ENCODE measurements at places on chromosomes 7 and 10.

DNA sequence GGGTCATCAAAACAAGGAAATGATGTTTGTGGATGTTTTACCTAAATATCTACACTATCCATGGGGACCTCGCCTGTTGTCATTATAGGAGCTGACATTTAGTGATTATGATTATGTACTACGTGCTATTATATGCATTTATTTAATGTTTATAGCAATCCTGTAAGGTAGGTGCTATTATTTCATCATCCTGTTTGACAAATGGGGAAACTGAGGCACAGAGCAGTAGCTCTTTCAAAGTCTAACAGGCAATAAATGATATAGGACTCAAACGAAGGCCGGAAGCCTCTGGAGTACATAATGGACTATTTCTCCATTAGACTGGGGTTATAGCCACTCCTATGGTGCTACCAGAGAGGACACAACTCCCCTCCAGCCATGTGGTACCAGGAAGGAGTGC lies 60.6 kb upstream of the KDM7A start:
- no peak for DNase-seq

- no peak for DNase-seq
Observed at GRCh38 chr7:92606985-92607384, 16.8 kb upstream of the FAM133B start.

DNA sequence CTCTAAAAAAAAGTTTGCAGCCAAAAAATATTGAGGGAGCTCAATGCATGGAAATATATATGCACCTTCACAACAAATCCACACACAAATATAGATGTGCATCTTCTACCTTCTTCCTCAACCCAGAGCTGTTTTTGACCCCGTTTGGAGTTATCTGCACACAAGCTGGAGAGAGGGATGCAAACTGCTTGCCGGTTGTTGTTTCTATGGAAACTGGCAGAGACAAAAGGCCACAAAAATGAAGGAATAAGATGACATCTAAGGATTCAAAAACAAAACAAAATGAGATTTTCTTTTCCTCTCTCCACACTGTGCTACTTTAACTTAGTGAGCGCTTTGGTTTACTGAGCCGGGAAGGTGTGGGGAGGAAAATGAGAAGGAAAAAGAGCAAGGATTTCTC lies 210.2 kb upstream of the AGK start:
- DNase-seq: no peak

DNA sequence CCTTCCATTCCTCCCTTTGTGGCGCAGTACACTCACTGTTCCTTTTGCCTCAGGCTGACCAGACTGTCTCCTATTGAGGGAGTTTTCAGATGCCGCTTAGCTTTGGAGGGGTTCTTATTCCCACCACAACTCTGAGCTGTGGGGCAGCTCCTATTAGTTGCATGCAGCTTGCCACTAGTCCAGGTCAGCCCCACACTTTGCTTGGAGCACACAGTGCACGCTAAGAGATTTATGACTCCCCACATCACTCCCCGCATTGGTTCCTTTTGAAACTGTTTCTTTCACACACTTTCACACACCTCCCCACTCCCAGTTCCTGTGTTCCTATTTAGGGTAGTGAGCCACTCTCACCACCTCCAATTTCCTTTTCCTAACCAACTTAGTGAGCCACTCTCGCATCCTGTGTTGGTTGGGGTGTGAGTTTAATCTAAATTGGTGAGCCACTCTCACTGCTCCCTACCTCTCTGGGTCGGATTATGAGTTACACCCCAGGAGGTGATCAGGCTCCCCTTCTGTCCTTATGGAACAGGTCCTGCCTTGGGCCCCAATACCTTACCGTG lies 10.4 kb upstream of the ZNF485 start:
- no peak for DNase-seq

- no peak for DNase-seq
Observed at GRCh38 chr7:98133621-98134303, 27.1 kb downstream of the LMTK2 start.

DNA sequence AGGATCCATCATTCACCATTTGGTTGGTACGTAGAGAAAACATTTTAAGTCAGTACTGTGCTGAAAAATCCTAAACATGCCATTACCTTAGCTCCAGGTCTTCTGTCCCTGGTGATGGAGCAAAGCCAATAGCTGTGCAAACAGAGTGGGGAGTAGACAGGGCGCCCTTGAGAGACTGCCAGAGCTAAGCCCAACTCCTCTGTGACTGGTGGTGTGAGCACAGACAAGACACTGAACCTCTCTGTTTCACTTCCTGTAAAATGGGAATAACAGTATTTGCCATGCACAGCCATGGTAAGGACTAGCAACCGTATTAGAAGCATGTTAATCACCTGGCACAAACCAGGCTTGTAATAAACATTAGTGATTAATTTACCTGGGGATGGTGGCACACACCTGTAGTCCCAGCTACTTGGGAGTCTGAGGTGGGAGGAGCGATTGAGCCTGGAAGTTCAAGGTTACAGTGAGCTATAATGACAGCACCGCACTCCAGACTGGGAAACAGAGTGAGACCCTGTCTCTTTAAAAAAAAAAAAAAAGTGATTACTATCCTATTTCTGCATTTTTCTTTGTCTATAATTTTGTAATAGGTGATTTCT lies 28.7 kb downstream of the LYZL1 start:
- DNase-seq: no peak

- DNase-seq: no peak
Observed at GRCh38 chr7:92634205-92634604, 44.0 kb upstream of the FAM133B start.

DNA sequence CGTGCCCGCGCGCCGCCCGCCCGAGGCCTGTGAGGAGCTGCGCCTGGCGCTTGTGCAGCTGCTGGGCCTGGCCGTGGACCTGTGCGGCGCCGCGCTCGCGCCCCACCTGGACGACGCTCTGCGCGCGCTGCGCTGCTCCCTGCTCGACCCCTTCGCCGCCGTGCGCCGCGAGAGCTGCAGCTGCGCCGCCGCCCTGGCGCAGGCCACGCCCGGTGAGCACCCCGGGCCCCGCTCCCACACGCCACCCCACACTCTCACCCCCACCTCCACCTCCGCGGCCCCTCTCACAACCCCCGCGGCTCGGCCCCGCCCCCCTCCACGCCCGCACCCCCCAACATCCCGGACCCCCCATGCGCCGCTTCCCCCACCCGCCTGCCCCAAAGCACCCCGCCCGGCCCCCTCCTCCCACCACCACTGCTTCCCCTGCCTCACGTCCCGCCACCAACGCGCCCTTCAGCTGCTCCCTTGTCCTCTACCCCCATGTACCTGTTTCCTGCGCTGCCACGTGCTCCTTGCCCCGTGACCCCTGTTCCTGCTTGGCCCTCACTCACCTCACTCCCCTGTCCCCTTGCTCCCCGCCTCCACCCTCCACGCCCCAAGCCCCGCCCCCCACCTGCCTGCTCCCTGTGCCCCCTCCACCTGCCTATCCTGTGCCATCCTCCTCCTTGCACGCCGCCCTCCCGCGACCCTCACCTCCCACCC lies at the start of gene PRKAR1B:
PRKAR1B (minus strand) TSS at position 178 of the 702 bp plus-strand sequence. CDS start 15,776 bp downstream, outside the sequence.
- peak; percentile 48 for DNase-seq

DNA sequence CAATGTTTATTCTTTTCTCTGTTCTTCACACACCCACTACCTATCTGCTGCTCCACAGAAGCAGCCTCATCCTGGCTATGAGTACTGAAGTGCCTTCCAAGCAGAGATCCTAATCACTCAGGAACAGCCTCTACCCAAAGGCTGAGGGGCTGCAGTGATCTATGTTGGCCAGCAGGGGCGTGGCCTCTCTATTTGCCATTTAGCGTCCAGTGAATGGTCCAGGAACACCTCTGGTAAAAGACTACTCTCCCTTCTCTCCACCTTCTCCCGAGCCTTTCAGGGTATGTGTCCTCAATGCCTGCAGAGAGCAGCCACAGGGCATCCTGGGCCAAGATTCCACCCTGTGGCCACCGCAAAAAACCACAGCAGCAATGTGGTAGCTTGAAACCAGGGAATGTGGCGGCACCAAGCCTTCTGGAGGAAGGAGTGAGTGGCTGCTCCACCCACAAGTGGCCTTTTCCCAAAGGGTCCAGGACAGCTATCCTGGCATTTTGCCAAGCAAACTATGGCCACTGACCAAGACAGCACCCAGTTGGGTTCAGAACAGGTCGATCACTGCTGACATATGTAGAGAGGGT lies 70.9 kb downstream of the SYPL1 start:
- no peak for DNase-seq

DNA sequence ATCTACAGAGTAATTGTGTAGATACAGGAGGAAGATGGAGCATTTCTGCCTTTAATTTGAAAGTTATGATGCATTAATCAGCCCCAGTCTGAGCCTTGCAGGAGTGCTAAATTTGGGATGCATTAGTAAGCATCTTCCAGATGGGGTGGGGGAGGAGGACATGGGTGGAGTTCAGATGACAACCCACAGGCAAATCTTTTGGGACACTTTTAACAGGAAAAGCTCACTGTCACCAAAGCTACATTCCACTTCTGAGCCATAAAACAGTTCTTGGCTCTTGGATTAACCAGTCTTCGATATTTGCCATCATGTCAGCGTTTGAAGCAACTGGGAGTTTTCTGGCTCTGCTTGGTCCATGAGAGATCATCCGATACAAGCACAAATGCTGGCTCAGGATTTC lies 121.1 kb downstream of the CXCL12 start:
- no peak for DNase-seq

- no peak for DNase-seq
Observed at GRCh38 chr7:2687338-2687869, 598 bp upstream of the AMZ1 start.

DNA sequence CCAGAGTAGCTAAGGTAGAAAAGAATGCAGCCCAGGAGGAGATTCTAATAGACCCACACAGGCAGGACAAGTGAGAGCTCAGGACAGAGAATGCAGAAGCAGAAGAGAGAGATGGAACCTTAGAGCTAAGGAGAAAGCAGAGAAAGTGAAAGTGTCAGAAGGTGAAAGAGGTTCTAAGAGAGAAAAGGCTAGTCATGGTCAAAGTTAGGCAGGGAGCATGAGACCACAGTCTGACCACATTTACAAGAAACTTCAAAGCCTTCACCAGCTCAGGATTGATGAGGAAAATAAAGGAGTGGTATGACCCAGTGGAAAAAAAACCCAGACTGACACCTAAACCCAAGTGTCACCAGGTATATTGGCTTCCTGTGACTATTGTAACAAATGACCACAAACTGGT lies 131.8 kb upstream of the WDR11 start:
- no peak for DNase-seq

GRCh38 chr7:82204694-82205093 lies 238.9 kb downstream of the CACNA2D1 start:
- DNase-seq: no peak

GRCh38 chr10:48945441-48946130 lies 5.9 kb upstream of the LRRC18 start:
- DNase-seq: no peak

DNA sequence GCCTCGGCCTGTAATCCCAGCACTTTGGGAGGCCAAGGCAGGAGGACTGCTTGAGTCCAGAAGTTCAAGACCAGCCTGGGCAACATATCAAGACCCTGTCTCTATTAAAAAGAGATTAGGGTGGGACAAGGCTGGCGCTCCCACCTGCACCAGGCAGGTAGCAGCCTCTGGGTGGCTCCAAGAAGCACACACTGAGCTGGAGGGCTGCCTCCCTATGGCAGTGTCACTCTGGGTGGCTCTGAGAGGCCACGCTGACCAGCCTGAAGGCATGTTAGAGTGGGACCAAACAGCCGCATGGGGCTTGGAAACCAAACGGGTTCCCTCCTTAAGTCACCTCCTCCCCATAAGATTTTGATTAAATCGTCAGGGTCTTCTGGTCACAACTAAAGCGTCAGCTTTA lies 19.8 kb upstream of the COL26A1 start:
- DNase-seq: no peak

- no peak for DNase-seq
Observed at GRCh38 chr10:132332433-132332754, 401 bp downstream of the LRRC27 start.

GRCh38 chr10:103575416-103576075 lies 82.0 kb downstream of the NEURL1 start:
- DNase-seq: no peak

GRCh38 chr7:71521506-71521905 lies 389.6 kb downstream of the GALNT17 start:
- DNase-seq: no peak

DNA sequence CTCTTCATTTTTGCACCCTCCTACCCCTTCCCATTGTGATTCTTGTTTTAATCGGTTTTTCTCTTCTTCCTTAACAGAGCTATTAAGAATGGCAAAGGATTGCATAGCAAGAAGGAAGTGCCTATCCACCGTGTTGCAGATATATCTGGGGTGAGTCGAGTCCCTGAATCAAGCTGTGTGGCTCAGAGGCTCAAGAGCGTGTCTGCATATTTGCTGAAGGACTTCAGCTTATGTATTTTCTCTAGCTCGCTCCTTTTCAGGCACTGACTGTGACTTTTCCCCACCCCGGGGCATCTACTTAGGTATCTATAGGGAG lies 126.6 kb downstream of the LRRC4 start:
- DNase-seq: no peak

DNA sequence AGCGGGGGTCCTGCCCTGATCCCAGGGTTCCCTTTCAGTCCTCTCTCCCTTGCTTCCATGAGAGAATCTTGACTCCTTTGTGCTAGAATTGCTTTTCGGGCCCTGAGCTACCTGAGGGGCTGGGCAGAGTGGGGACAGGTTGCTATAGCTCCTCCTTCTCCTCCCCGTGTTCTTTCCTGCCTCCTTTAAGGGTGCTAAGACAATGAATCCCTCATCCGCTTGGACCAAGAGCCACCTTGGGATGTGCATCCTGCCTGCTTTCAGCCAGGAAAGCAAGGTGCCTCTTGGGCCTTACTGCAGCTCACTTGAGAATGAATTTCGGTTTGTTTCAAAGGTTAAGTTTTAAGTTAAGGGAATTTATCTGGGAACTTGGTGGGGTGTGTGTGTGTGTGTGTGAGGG lies 53.6 kb downstream of the ADRA2A start:
- DNase-seq: no peak
